ENCODE measurements at places on chromosomes 1 and 21. TPM values are rescaled to one million over a fixed set of nuclear protein-coding genes. Genes with fewer than 3 reads are reported as not detected.

Gene OR2AK2
- total RNA-seq = not detected

Gene PAQR6
- total RNA-seq = 0.43 TPM

Gene PDZK1
- under 0.01 TPM for total RNA-seq

Gene VHLL
- total RNA-seq = 0.32 TPM

Gene ROR1
- 10.3 TPM for total RNA-seq

Gene AKR7A3
- total RNA-seq = 0.43 TPM

Gene CNIH3
- 11.3 TPM for total RNA-seq

Gene KRTAP21-1
- total RNA-seq = not detected

Gene ELAVL4
- not detected for total RNA-seq

Gene MRTO4
- 21.9 TPM for total RNA-seq

Gene GBP6
- not detected for total RNA-seq

Gene CRP
- not detected for total RNA-seq

Gene PLXNA2
- 1.9 TPM for total RNA-seq

Gene CNTN2
- total RNA-seq = not detected

Gene C1QC
- total RNA-seq = not detected

Gene SMG7
- 36.7 TPM for total RNA-seq

Gene CREG1
- 22.9 TPM for total RNA-seq

Gene NTRK1
- not detected for total RNA-seq

Gene KCNJ10
- under 0.01 TPM for total RNA-seq

Gene TMEM125
- not detected for total RNA-seq

Data from fibroblast of villous mesenchyme (primary cell).